Cerebellar nuclear complex (tissue), 1 donor: ENCODE measurements at places on chromosomes 5 and 9.

DNA sequence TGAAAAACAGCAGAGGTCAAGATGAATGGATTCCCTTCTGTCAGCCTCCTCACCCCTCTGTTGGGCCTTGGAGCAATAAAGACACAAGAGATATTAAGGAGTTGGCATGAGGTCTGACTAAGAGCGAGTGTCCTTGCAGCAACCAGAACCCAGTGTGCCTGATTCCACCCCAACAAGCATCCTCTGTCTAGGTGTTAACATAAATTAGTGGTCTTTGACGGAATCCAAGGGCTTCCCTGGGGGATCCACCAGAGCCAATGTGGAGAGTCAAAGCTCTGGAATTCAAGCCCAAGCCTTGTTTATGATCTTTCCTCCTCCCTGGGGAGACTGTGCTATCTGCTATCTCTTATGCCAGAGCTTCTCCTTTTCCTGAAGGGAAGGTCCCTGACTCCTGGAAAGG, 128.1 kb upstream of the SMIM23 start:
- no peak for DNase-seq

GRCh38 chr5:101009758-101010519, 106.9 kb upstream of the ST8SIA4 start:
- DNase-seq = no peak

DNA sequence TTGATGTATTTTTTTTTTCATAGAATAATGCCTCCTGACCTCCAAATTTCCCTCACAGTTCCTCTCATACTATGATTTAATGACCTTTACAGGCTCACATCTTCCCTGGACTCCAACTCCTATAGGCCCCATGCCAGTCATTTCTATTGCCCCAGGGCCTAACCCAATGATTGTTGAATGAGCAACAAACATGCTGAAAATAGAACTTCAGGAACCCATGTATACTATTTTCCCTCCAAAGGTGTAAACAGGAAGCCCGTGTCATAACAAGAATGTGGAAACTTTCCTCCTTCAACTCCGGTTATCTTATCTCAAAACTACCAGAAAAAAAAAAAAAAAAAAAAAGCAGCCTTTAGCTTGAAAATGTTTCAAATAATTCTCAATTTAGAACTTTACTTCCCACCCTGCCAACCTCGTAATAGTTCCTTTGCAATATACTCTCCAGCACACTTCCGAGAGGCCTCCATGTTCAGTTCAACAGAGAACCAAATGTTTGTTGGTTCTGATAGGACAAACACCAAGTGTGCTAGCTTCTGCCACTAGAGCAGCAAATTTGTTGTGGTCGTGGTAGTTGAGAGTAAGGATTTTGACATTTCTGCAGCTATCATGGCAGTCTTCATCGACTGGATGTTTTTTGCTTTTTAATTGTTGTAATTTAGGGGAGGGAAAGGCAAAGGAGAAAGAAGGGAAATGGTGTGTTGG, 25.8 kb downstream of the TRPM6 start:
- DNase-seq = no peak

GRCh38 chr5:137580030-137580429, 80.9 kb upstream of the SPOCK1 start:
- no peak for DNase-seq

DNA sequence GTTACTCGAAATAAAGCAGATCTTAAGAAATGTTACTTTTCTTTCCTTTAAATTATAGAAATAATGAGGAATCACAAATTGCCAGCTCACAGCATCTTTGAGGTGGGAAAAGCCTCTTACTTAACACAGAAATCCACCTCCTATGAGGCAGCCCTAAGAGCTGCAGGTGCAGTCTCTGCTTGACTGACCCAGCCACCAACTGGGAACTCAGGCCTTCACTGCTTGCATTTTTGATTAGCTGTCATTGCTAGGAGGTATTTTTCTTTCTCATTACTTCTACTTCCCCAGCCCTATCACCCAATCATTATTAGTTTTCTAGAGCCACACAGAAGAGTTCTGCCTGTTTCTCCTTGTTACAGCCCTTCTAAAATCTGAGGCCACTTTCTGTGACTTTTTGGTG, 416.5 kb upstream of the KLF4 start:
- DNase-seq = no peak

GRCh38 chr5:59543821-59544442, 349.6 kb downstream of the PDE4D start:
- DNase-seq = no peak

GRCh38 chr5:7391814-7392692, 3.9 kb upstream of the ADCY2 start:
- no peak for DNase-seq

- DNase-seq = no peak
Observed at GRCh38 chr9:123712399-123712798, 217.5 kb downstream of the DENND1A start.

GRCh38 chr9:76218117-76218885, 175.9 kb downstream of the RFK start:
- no peak for DNase-seq

- no peak for DNase-seq
Observed at GRCh38 chr5:178866946-178867345, 7.2 kb downstream of the ZNF354B start.

DNA sequence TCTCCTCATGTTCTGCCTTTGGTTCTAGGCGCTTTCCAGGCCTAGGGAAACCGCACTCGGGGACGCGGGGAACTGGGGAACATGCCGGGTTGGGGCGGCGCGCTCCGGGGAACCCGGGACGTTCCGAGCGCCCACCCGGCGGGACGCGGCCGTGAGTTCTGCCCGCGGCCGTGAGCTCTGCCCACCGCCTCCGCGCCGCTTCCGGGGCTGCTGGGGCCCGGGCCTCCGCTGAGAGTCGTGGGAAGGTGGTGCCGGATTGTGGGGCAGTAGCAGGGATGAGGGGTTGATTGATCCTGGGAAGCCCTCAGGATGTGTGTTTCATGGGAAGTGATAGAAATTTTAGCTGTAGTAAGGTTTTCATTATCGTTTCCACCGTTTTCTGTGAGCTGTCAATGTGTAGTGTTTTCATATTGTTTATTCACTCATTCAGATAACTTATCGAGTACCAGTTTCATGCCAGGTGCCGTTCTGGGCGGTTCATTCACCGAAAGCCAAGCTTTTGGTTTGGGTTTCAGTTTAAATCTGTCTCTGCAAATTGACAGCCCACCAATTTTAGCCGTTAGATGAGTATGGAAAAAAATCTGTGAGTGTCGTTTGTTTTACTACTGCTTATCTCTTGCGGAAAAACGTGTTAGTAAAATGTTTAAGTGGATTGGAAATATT, 657 bp downstream of the MTRR start:
- DNase-seq = no peak

GRCh38 chr5:33195431-33196165, 245.2 kb upstream of the TARS1 start:
- no peak for DNase-seq

DNA sequence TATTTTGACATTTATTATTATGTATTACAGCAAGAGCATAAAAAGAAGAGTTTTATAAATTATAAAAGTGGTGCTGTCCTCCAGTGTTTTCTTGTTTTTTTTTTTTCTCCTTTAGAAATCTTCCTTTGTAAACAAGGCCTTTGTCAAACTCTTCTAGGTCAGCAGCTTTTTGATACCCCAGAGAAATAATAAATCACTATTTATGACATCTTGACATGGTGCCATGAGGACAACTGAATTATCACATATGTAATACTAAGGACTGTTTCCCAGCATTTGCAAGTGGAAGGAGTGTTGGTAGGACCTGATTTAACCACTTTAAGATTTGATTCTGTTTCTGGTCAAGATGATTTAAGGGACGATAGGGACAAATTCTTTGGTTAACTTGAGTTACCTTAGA, 4.6 kb downstream of the SMARCA2 start:
- DNase-seq = no peak

DNA sequence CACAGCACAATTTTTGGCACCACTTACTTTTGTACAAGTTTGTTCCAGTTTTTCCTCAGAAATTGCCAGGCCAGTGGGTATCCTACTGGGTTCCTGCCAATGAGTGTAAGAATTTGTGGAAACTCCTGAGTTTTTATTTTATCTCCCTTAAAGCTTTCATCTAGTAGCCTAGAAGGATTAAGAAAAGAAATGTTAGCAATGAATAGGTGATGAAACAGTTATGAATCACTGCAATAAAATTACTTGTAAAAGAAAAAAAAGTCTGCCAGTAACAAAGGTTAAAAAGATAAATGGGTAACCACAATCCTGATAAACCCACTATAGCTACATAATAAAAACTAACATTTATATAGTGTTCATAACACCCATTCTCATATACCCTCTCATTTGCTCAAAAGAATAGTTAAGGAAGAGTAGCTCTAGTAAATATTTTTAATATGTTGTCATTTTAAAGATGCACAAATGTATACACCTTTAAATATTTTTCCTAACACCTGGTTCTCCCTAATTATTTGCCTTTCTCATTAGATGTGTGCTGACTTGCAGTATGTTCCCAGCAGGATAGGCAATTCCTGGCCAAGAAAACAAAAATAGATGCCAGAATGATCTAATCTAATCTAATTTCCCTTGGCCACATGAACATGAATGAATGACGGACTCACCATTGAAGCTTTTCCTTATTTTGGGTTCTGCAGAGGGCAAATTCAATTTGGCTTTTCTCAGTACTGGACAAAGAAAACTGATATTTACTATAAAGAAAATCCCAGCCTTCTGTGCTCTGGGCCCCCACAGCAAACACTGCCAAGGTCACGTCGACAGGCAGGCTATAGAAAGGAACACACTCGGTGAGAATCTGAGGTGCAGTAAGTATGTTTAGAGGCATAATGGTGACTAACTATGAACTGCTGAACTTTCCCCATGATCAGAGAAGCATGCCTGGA, 26.4 kb downstream of the ERAP1 start:
- peak; percentile 63 for DNase-seq

DNA sequence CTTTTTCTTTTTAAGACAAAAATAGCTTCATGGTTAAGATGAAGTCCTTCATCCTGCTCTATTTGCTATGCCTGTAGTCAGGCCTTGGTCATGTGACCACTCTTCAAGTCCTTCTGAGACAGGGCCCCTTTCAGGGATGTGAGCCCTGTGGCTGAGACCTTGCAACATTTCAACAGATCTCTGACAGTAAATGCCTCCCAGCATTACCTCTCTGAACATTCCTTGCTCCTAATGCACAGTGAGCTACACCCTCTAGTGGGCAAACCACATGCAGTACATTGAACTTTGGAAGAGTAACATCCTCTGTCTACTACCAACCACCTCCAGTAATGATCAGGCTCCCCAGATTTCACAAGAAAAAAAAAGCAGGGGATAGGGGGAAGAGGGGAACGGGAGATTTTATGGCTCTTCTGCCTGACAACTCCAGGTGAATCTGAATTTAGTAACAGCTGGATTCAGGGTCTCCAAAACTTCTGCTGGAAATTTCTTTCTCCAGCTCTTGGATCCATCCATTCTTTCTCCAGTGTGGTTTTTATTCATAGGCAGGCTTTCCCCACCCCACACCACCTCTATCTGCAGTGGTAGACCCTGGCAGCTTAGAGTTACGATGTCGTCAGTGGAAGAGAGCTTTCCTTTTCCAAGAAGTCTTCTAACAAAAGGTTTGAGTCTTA, 8.9 kb upstream of the FBXO38 start:
- no peak for DNase-seq

DNA sequence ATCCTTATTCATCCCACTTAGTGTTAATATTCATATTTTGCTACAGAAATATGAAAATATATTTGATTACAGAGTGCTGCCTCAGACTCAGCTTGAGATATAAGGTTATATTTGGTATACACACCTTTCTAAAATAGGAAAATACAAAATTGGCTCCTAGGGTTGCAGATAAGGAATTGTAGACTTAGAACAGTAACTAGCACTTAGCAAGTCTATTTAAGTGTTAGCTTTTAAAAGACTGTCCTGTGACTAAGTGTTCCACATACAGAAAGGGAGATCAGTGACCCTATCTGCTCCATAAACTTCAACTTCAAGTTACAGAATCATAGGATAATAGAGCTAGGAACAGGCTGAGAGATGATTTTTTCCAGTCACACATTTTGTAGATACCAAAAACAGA, 607.0 kb downstream of the ZNF608 start:
- no peak for DNase-seq

DNA sequence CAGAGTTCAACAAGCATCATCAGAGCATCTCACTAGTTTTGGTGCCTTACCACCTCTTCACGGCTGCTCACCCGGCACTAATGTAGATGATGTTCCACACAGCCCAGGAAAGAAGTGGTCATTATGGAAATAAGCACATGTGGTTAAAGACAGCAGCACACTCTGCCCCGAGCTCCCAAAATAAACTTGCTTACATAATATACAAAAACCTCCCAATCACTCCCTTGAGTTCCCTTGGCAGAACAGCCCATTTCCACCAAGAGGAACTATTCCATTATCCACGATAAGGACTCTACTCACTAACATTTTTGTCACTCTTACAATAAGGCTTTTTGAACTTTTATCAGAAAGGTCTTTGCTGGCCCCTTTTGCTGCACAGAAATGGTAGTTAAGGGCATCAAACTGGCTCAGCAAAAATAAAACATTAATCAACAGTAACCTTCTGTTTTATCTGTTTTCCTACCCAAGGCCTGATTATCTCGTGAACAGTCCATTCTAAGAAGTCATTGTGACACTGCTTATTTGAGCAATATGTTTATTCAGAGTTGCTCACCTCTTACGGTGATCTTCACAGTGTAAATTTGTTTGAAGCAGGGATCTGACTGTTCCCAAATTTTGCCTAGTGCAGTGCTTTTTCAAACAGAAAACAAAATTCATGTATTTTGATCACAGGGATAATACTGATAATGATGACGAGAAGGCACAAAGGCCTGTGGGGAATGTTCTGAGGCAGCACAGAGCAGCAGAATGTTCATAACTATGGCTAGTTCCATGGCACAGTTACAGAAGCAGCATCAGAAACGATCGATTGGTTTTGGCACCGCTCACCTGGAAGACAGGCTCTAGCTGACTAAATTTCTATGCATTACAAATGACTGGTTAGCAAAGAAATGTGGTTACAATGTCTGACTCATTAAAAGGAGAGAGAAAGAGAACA, 399.8 kb upstream of the PIK3R1 start:
- no peak for DNase-seq

- no peak for DNase-seq
Observed at GRCh38 chr9:21141427-21141882, at the start of gene IFNW1. Gene IFNW1, minus strand, starts transcription at chr9:21141832. Its CDS starts 262 bp downstream, at chr9:21141570.

GRCh38 chr9:117265253-117265652, 149.6 kb downstream of the ASTN2 start:
- peak; percentile 88 for DNase-seq

- no peak for DNase-seq
Observed at GRCh38 chr5:37889612-37890317, 49.9 kb upstream of the GDNF start.

GRCh38 chr5:170471551-170472178, 32.2 kb upstream of the KCNIP1 start:
- DNase-seq = no peak

- DNase-seq = no peak
Observed at GRCh38 chr9:4750023-4750673, 9.1 kb upstream of the AK3 start.

GRCh38 chr9:3903906-3904305, 378.1 kb upstream of the RFX3 start:
- DNase-seq = no peak

DNA sequence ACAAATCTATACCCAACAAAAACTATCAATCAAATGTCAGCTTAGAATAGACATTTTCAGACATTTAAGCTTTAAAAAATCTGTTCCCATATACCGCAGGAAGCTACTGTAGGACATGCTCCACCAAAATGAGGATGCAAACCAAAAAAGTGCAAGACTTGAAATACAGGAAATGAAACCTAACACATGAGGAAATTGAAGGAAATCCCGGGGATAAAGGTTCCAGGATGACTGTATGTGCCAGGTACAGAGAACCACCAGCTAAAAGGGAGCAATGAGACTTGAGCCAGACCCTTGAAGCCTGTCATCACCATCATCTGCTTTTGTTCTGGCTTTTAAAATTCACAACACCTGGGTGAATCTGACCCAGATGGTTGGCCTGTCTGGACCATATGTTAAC, 21.4 kb downstream of the DIAPH1 start:
- DNase-seq = no peak
